ENCODE measurements at places on chromosomes 5 and 9.
A peak's percentile ranks its signal among the peaks of the same experiment; 100 is the strongest.

- no peak for DNase-seq
Observed at GRCh38 chr5:39256477-39257235, 37.3 kb upstream of the FYB1 start.

DNA sequence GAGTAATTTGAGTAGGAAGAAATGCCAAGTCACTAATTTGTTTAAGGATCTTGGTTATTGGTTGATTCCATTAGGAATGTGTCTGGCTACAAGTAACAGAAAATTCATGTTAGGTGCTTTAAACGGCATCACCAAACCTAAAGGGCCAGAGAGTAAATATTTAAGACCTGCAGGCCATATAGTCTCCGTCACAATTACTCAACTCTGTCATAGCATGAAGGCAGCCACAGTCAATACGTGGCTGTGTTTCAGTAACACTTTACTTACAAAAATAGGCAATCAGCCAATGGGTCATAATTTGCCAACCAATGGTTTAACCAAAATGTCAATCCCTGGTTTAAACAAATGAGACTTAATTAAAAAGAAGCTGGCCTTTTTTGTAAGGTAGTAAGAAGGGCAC is 98.5 kb downstream of the ARL15 start:
- DNase-seq, result no peak

DNA sequence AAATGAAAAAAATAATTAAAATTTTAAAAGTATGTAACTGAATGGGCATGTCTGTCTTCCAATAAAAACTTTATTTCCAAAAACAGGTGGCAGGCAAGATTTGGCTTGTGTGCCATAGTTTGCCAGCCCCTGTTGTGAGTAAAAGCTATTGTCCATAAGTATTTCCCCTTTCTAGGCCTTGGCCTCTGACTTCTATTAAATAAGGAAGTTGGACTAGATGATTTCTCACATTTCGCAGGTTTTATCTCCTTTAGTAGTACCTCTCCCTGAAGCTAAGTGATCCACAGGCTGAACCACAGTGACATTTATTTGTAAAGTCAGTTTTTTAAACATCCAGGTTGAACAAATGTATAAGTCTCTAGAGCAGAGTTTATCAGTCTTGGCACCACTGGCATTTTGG is 41.3 kb downstream of the RECK start:
- DNase-seq, result no peak

DNA sequence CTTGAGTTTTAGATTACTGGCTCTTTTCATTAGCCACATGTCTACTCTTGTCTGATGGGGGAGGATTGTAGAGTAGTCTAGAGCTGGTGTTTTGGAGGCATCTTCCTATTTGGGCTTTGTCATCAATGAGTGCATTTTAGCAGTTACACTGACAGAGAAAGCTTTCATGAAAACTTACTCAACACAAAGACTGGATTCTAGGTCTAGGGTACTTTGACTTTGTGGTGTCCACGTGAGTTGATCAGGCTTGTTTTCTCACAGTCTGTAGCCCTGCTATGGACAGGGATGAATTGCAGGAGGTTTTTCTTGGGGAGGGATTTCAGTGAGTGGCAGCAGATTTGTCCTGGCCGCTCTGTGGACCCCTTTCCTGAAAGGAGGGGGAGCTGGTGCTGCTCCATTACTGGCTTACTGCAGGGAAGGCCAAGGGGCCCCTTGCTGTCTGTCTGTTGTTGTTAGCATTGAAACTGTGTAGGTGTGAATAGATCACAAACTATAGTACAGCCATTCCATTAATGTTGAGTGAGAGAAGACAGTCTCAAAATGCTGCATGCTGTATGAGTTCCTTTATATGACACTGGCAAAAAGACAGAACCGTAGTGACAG is 6.6 kb downstream of the TRIO start:
- DNase-seq, result no peak

DNA sequence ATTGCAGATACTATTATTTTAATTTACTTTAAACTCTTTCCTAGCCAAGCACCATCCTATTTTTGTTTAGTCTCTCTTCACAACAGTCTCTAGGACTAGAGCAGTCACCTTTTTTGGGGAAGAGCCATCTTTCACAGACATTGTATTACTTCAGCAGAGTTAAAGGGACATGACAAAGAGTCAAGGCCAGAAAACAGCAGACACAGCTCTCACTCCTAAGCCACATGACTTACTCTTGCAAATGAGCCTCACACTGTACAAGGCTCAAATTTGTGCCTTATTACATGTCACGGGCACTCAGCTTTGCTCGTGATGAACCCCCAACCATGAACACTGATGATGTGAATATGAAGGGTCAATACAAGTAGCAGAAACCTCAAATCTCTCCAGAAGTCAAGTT is 104.3 kb downstream of the ZNF608 start:
- DNase-seq, result no peak

- DNase-seq, result no peak
Observed at GRCh38 chr5:153636670-153637451, 146.4 kb downstream of the GRIA1 start.

DNA sequence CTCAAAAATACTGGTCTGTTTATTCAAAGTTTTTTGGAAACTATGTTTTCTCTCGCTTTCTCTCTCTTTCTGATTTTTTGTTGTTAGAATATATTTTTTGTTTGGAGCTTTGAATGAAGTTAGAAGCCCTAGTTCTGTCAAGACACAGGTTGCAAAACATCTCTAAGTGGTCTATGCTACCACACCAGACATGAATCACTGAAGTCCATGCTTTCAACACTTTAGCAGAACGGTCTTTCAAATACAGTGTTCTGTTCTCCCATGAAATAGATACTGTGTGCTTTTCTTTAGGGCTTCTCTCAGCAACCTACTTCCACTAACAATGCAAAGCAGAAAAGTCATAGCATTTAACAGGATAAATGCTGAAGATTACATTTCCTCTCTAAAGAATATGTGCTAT is 392.5 kb downstream of the TMEM167A start:
- DNase-seq, result no peak

- DNase-seq, result no peak
Observed at GRCh38 chr9:112971415-112971814, 40.6 kb downstream of the ZNF883 start.

DNA sequence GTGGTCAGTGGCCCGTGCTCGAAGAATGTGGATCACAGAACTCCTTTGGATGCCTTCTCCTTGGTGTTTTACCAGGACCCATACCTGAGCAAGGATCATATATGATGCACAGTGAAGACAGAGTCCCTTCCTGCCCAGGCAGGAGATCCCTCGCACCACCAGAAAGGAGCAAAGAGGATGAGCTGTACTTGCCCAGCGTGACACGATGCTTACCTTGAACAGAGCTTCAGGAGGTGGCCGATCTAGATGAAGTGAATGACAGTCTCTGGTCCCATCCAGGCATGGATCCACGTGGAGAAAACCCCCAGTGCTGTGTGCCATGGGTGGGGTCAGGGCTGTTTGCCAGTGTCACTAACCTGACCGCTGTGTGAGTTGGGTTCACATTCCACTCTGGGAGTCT is 455.4 kb downstream of the GADD45G start:
- DNase-seq, result no peak

- no peak for DNase-seq
Observed at GRCh38 chr9:37955781-37956422, 52.0 kb upstream of the SLC25A51 start.

DNA sequence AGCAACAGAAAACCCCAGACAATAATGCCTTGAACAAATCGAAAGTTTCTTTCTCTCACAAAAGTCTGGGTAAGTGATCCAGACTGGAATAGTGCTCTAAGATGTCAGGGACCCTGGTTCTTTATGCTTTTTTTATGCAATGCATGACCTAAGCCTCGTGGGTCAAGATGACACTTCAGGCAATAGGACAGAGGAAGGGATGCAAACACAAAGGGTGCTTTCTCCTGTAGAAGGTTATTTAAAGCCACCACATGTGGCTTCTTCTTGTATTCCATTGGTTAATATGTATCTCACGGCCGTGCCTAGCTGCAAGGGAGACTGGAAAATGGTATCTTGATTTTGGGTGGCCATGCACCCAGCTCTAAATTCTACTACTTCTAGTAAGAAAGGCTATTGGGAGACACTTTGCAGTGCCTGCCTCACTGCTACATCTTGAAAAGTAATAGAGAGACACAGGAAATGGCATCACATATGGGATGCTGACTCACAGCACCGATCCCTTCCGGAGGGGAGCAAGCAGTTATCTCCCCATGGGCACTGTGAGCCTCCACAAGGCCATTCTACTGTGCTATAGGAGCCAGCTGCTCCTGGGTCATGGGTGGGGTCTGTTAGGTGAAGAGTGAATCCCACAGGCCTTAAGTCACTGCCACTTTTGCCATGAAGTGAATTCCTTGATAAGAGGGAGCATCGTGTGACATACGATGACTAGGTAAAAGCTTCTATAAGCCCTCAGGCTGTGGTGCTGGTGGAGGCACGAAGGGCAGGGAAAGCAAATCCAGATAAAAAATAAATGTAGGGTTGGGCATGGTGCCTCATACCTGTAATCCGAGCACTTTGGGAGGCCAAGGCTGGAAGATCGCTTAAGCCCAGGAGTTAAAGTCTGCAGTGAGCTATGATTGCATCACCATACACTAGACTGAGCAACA is 32.5 kb upstream of the RAB14 start:
- DNase-seq, result no peak

DNA sequence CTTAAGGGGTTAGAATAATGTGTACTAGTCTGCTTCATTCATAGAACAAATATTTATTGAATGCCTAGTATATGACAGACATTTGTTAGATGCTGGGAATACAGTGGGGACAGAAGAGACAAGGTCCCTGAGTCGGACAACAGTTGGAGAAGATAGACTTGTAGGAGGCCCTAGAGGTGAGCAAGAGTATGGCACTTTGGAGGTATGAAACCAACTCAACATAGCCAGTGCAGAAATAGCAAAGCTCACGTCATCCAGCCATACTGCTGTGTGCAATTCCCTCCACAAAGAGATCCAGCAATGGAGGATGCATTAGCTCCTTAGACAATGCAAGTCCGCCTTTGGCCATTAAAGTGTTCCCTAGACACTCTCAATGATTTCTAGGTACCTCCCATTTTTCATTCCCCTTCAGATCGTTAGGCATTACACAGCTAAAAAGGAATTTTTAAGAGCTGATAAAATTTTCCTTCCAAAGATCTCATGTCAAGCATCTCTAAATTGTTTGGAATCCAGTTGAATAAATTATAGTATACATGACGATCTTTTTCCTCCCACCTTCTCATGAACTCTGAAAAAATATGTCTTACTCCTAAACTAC is 1949.6 kb upstream of the WWC1 start:
- DNase-seq, result no peak

- DNase-seq, result peak; percentile 64
Observed at GRCh38 chr9:136488247-136489214, 5.7 kb upstream of the SEC16A start.

DNA sequence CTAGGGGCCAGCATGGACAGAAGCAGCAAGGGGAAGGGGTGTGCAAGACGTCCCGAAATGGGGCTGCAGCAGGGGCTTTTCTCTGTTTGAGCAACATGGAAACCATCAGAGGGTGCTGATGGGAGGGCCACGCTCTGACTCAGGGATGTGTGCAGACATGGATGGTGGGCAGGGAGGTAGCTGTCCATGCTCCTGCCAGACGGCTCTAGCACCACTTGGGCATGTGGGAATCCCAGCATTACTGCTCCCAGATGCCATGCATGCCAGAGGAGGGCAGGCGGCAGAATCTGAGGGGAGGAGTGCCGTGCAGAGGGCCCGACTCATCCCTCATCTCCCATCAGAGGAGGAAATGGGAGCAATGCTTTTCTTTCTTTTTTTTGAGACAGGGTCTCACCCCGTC is 45.6 kb upstream of the SLC25A51 start:
- no peak for DNase-seq

- DNase-seq, result no peak
Observed at GRCh38 chr9:19465586-19466279, 56.9 kb downstream of the ACER2 start.

GRCh38 chr5:100643473-100643872 is 108.3 kb downstream of the FAM174A start:
- no peak for DNase-seq

- DNase-seq, result no peak
Observed at GRCh38 chr5:141779503-141779973, 97.5 kb upstream of the ARAP3 start.

DNA sequence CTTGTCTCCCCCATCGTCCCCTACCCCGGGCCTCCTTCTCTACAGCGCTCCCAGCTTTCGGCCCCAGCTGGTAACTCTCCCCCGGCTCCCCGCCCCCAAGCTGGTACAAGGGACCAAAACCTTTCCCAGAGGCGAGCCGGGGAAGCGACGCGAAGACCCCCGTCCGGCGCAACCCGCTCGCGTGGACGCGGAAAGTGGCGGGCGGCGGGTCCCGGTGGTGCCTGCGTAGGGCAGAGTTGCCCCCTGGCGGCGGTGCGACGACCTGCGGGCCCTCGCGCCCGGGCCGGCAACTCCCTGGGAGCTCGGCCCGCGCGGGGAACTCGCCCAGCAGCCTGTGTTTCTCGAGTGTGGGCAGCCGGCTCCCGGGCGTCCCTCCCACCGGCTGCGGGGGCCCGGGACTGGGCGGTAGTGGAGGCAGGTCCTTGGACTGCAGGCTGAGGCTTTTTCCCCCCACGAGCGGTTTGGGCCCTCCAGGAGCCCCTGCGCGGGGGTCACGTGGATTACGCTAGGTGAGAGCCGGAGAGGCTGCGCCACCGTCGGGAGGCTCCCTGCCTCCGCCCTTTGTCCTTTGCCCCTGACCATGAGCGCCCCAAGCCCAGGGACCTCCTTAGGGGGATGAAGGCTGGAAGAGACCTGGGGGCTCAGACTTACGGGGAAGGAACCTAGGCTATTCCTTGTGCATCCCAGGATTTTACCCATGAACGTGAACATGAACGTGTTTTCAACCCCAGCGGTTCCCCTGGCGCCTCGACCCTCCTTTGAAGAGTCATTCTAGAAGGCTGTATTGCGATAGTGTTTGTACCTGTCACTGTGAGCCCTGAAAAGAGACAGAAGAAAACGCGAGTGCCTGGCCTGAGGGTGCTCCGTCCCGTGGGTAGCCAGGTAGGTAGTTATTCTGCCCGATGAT is 2.9 kb upstream of the FOXD1 start:
- peak; percentile 73 for DNase-seq

GRCh38 chr9:100411472-100412283 is 15.3 kb upstream of the MSANTD3 start:
- peak; percentile 70 for DNase-seq

DNA sequence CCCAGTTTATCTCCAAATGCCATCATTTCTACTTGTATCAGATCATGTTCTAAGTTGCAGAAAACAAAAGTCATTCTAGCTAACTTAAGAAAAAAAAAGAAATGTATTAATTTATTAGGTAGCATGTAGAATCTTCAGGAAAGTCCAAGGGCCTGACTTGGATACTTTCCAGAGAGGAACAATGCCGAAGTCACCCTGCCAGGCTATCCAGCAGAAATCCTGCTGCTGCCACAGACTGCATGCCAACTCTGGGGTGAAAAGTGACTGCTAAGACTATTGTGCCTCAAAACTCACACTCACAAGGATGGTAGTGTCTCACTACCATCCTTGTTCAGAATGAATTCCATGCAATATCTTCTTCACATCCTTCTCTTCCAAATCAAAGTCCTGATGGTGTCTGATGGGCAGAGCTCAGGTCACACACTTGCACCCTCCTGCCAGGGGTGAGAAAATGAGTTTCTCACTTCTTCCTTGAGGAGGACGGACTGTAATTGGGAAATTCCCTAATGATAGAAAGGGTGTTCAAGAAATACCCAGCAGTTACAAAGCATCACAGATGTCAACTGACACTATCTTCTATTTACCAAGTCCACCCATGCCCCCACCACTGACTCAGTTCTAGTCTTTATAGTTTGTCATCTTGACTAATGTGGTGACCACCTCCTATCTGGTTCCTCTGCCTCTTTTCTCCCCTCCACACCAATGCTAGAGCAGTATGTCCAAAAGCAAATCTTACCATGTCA is 279.4 kb downstream of the CWC27 start:
- no peak for DNase-seq

GRCh38 chr9:117763314-117763713 is 59.1 kb downstream of the TLR4 start:
- no peak for DNase-seq
